ENCODE measurements at places on chromosomes 3 and 15.

GRCh38 chr15:54579855-54580254 is 601.6 kb downstream of the UNC13C start:
- H3K36me3 ChIP-seq: no peaks in the 10 kb centered on the region
- H3K27ac ChIP-seq: no peak overlapping the region
- no peaks in the 10 kb centered on the region for H3K4me1 ChIP-seq

- no peak overlapping the region for H3K27ac ChIP-seq
- no peaks in the 10 kb centered on the region for H3K27me3 ChIP-seq
- no peak for DNase-seq
- H3K36me3 ChIP-seq: no peaks in the 10 kb centered on the region
These were observed 98.4 kb upstream of the MYZAP start for GRCh38 chr15:57493351-57493750.

DNA sequence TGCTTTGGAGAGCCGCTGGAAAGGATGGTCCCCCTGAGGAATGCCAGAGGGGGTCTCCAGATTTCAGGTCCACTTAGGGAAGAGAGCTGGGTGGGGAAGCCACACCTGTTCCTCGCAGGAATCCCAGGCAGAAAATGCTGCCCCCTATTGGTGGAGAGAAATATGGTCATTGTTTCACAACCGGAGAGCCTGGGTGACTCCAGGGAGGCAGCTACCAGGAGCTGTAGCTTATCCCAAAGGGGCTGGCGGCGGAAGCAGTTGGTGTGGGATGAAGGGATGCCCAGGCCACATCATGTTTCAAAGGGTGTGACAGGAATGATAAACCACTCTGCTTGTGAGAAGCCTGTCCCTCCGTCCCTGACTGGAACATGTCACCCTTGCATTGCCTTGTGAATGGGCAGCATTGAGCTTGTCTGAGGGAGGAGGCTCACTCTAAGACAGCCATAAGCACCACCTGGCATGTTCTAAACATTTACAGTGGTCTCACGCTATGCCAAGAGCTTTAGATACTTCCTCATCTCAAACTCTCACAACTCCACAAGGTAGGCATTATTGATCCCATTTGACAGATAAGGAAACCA is 34.5 kb downstream of the POMGNT2 start:
- H3K36me3 ChIP-seq: no peaks in the 10 kb centered on the region
- no peak overlapping the region for H3K4me3 ChIP-seq
- H3K27ac ChIP-seq: peak overlapping the region; percentile 96
- DNase-seq: peak; percentile 80

DNA sequence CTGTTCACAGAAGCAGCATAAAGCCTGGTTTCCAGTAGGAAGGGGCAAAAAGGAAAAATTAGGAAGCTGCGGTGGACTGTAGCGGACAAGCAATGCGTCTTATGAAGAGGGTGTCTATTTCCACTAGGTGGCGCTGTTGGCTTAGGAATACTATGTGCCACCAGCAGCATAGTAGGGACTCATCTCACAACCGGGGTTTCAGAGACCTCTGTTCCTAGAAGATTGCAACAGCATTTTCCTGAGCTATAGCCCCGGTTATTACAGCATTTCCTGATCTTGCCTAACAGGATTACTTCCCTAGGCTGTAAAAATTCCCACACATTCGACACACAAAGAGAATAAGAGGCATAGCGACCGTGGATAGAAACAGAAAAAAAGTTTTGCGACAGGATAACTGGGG is 683.0 kb downstream of the TBL1XR1 start:
- DNase-seq: peak; percentile 82
- H3K4me3 ChIP-seq: no peak overlapping the region
- H3K36me3 ChIP-seq: no peaks in the 10 kb centered on the region
- no peaks in the 10 kb centered on the region for H3K27me3 ChIP-seq

DNA sequence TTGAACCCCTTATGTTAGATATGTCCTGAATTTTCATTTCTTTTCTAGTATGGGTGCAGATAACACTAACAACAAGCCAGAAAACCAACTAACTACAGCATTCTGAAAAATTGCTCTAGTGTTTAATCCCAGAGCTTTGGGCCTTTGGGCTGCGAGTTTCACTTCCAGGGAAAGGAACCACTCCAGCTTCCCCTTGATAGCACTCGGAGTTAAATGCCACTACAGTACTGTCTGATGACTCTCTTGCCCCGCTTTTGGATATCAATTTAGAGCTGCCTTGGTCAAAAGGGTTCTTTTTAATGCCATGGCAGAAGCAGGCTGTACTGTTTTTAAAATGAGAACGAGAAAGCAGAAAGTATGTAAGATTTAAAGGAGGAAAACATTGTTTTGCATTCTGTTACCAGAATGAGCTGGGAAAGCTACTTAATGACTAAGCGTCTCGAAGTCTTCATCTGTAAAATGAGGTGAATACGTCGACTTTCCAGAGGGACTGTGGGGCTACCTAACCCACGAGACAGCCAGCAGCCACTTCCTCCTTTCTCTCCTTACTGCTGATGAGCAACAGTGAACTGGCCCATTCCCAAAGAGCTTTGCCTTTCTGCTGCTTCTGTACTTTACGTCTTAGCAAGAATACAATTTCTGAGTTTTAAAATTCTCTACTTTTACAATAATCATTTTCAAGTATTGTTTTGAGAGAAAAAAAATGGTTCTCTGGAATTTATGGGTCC is 299.3 kb upstream of the LYSMD4 start:
- no peak for DNase-seq
- H3K36me3 ChIP-seq: no peaks in the 10 kb centered on the region
- H3K4me1 ChIP-seq: no peaks in the 10 kb centered on the region
- H3K27me3 ChIP-seq: peaks cover 4% of the 10 kb centered on the region

DNA sequence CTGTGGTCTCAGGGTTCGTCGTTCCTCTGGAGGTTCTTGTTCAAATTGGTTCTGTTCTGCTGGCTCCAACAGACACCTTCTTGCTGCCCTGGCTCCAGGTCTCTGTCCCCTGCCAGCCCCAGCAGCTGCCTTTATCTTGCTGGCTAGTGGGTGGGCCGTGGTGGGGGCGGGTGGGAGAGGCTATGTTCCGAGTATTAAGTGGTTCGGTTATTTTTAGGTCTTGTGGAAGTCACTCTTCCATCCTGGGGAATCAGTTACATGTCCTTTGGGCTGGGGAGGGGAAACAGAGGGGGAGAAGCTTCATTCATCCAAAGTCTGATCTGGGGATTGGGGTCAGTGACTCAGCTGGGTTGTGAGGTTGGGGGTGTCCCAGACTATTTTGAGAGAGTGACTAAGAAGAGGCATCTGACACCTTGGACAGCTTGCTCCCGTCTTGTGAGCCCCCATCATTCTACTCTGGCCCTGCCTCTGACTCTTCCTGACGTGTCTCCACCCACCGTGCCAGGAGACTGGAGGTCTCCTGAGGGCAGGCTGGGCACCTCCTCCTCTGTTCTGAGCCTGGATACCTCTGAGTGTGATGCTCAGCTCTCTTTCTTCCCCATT is at the start of gene XIRP1:
TSS of gene XIRP1 (minus strand) at position 106 of the 603 bp plus-strand sequence. CDS start 3,150 bp downstream, outside the sequence.
- no peak within 1 kb of the TSS for H3K27ac ChIP-seq
- no peak within 1 kb of the TSS for H3K4me3 ChIP-seq
- H3K4me1 ChIP-seq: no peaks in the 10 kb centered on the region
- DNase-seq: no peak
- H3K27me3 ChIP-seq: no peaks in the 10 kb centered on the region

DNA sequence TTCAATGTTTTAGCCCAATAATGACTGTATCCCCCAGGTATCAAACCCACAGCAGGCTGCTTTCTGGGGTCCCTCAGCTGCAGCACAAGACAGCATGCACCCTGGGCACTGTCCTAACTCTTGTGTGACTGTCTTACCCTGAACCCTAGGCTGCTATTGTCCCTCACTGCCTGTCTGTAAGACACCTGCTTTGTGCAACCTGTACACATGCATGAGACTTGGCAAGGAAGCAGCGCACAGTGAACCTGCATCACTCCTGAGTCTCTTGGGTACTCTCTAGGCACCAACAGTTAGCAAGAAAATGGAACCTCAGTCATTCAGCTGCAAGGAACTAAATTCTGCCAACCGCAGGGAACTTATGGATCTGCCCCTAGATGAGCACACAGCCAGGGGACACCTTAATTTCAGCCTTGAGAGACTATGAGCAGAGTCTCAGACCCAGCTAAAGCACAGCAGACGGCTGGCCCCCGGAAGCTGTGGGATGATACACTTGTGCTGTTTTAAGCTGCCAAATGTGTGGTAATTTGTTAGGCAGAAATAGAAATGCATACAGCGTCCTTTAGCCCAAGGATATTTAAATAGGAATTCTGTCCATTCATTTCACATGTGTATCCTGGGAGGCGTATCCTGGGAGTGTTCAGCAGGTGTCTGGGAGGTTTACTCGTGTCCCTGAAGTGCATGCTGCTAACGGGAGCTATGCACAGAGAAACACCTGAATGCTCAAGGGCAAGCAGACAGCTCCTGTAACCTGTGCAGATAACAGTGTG is 223.8 kb downstream of the KLF13 start:
- no peaks in the 10 kb centered on the region for H3K4me1 ChIP-seq
- no peak overlapping the region for H3K4me3 ChIP-seq
- H3K27ac ChIP-seq: no peak overlapping the region
- H3K36me3 ChIP-seq: no peaks in the 10 kb centered on the region
- no peaks in the 10 kb centered on the region for H3K27me3 ChIP-seq
- DNase-seq: no peak

DNA sequence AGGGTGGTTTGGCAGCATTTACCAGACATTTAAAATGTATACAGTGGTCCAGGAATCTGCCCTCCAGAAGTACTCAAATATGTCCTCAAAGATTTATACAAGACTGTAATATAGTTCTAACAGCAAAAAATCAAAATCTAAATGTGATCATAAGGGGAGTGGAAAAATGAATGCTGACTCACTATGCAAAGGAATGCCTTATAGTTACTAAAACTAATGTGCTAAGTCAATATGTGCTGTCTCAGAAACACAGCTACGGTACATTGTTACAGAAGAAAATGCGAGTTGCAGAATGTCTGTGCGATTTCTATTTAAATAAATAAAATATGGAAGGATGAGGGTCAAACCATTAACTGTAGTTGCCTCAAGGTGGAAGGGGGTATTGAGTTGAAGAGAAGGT is 230.1 kb upstream of the UBE2E1 start:
- H3K27me3 ChIP-seq: no peaks in the 10 kb centered on the region
- no peak for DNase-seq
- no peak overlapping the region for H3K4me3 ChIP-seq
- no peak overlapping the region for H3K27ac ChIP-seq
- H3K4me1 ChIP-seq: no peaks in the 10 kb centered on the region

DNA sequence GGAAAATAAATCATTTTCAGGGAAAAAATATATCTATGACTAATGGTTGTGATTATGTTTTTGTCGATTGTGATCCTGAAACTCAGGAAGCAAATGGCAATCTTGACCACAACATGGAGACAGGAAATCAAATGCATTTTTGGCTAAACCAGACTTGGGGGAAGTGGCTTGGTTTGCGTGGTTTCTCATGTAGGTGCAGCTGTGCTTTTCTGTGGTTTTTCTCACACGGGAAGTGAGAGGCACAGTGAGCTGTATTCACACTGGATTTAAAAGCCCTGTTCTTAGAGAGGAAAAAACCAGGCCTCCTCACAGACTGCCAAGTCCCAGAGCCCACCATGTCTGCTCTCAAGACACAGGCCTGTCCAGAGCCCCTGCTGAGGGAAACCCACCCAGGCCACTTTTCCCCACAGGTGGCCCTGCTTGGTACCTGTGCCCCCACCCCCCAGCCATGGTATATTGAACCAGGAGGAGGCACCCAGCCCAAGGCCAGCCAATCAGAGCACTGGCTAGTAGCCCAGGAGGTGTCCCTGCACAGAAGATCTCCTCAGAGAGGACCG is 46.1 kb downstream of the BTD start:
- DNase-seq: peak; percentile 71
- H3K27me3 ChIP-seq: no peaks in the 10 kb centered on the region
- H3K36me3 ChIP-seq: no peaks in the 10 kb centered on the region
- peak overlapping the region; percentile 26 for H3K27ac ChIP-seq
- no peak overlapping the region for H3K4me3 ChIP-seq

- H3K4me1 ChIP-seq: no peaks in the 10 kb centered on the region
- no peaks in the 10 kb centered on the region for H3K27me3 ChIP-seq
- H3K4me3 ChIP-seq: no peak overlapping the region
- H3K27ac ChIP-seq: no peak overlapping the region
These were observed 1209.9 kb downstream of the NSUN3 start for GRCh38 chr3:95272781-95273180.

Data from Karpas-422 (cell line).